ENCODE measurements at places on chromosomes 11 and 22. TPM values are rescaled to one million over a fixed set of nuclear protein-coding genes. Genes with fewer than 3 reads are reported as not detected.

DNAJB7 gene
- polyA plus RNA-seq = 0.02 TPM

MMP12 gene
- not detected for polyA plus RNA-seq

CHADL gene
- polyA plus RNA-seq = 4.5 TPM

PRR33 gene
- not detected for polyA plus RNA-seq

CD6 gene
- polyA plus RNA-seq = 0.96 TPM

TTC9C gene
- polyA plus RNA-seq = 16.7 TPM

PATE2 gene
- polyA plus RNA-seq = not detected

TP53AIP1 gene
- 0.70 TPM for polyA plus RNA-seq

BAIAP2L2 gene
- polyA plus RNA-seq = 13.8 TPM

ZBTB16 gene
- polyA plus RNA-seq = 41.3 TPM

MMP27 gene
- not detected for polyA plus RNA-seq

LIN7C gene
- polyA plus RNA-seq = 5.1 TPM

FOLR3 gene
- not detected for polyA plus RNA-seq

XKR3 gene
- not detected for polyA plus RNA-seq

Measured in pancreas (tissue), 10 donors.